ENCODE measurements at places on chromosomes 12 and 14. TPM values are rescaled to one million over a fixed set of nuclear protein-coding genes. Genes with fewer than 3 reads are reported as not detected.

Gene NKX2-1
- not detected for polyA plus RNA-seq

Gene FAM90A1
- 3.1 TPM for polyA plus RNA-seq

Gene C14orf39
- 0.45 TPM for polyA plus RNA-seq

Gene KLRC3
- not detected for polyA plus RNA-seq

Gene SIX4
- 6.4 TPM for polyA plus RNA-seq

Gene FANCM
- 10.8 TPM for polyA plus RNA-seq

Gene FAM186B
- 3.9 TPM for polyA plus RNA-seq

Gene PSMC6
- 153 TPM for polyA plus RNA-seq

Gene HOXC4
- 44.4 TPM for polyA plus RNA-seq

Gene NAA30
- 28.6 TPM for polyA plus RNA-seq

Gene SPIC
- polyA plus RNA-seq, result not detected

Gene GLT1D1
- 1.7 TPM for polyA plus RNA-seq

Gene PLEKHD1
- 6.3 TPM for polyA plus RNA-seq

Gene ENDOU
- 0.26 TPM for polyA plus RNA-seq

Gene PRIMA1
- polyA plus RNA-seq, result 1.4 TPM

Gene CYP46A1
- 5.2 TPM for polyA plus RNA-seq

Gene GPX2
- polyA plus RNA-seq, result 2.2 TPM

- no peak for DNase-seq
Observed at GRCh38 chr14:71240866-71241520, 333.7 kb downstream of the PCNX1 start.

DNA sequence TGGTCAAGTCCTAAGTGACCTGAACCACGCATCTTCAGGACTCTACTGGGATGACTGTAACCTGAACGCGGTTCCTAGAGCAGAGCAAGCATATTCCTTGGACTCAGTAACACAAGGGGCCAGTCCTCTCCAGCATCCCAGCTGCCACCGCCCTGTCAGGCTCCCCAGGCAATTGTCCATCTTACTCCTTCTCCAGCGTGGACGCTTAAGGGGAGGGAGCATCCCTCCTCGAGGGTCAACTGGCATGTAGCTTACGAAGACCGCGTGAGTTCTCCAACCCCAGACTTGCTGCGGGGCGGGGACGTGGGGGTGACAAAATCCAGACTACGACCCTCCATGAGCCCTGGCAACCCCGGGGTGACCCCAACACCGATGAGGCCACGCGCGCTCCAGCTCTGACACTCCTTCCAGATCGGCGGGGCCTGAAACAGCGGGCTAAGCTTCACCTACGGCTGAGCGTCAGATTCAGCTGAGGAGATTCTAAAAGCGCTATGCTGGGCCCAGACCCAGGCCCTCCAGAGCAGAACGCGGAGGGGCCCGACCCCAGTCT, 846 bp upstream of the MTHFD1 start:
- DNase-seq, result peak; percentile 30

DNA sequence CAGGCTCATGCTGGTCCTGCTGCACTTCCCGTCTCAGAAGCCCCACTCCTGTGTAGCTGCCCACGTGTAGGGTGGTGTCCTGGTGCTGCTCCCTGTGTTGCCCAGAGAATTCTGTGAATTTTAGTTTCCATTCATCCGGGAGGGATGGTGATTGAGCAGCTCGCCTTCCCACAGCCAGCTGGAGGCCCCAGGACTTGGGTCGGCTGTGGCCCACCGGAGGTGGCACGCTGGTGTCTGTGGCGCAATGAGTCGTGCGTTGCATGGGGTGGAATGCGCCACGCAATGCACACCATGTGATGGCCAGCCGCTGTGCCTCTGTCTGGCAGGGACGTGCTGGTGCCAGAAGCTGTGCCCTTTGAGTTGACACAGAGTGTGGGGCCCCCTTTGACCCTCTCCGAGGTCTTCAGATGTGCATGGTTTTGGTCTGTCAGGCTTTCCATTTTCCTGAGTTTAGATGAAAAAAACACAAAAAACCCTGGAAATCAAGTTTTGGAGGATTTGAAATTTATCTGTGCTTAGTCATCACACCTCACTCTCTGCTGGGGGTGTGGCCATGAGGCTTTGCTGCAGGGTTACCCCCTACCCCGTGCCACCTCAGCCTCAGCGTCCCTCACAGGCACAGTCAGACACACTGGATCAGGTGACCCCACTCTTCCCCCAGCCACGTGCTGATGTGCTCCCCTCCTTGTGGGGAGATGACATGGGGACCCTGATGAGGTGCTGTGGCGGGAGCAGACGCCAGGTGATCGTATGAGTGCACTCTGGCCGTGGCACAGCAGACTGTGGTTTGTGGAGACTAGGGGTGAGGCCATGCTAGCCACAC, 64.6 kb downstream of the EP400 start:
- DNase-seq, result no peak

- DNase-seq, result no peak
Observed at GRCh38 chr12:20196767-20197166, 171.6 kb upstream of the PDE3A start.

GRCh38 chr12:28507033-28507432, 316.8 kb downstream of the CCDC91 start:
- DNase-seq, result no peak

GRCh38 chr12:20628226-20628787, 66.8 kb upstream of the SLCO1C1 start:
- no peak for DNase-seq

DNA sequence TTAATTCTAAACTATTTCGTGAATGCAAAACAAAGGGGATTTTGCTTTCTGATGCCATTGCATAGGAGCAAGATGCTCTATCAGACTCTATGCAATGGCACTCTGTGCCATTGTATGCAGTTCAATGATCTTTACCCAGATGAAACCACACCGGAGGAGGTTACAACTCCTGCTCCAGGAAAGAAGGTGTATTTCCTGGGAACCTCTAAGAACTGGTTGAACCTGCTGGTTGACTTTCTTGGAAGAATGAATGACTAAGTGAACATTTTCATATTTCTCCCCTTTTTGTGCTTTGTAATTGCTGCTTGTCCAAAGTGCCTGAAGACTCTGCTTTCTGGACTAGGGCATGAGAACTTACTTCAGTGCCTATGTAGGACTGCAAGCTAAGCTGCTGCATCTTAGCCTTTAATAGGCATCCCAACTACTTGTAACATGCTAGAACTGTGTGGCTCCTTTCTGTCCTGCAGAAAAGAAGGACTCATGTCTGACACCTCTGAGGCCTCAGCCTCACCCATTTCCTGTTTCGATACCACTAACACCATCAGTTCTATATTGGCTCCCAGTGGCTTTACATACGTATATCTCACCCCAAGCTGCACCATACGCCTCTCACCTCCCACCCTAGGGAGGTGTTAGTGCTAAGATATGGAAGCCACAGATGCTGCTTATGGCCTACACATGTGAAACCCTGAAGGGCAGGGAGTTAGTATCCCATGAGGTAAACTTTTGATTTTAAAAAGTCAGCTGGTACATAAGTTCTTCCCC, 193.5 kb upstream of the CNOT2 start:
- peak; percentile 23 for DNase-seq

DNA sequence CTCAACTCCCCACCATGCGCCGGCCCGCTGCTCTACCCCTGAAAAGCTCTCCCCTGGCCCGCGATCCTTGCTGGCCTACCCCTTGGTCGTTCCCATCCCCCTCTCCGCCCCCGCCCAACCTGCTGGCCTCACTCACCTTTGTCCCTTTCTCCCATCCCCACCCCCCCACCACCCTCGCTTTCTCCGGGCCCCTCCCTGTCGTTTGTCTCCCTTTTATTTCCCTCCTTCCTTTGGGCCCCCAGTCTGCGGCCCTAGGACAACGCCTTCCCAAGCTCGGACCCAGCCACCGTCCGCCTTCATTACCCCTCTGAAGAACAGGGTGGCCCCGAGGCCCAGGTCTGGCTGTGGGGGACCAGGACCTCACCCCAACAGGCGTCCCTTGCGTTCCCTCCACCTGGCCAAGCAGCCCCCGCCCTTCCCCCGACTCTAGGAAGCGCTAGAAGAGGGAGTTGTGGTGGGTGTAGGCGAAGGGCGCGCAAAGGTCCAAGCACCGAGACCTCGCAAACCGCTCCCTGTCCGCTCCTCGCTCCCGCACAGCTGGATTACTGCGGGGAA, 6.9 kb upstream of the SLC7A7 start:
- no peak for DNase-seq

DNA sequence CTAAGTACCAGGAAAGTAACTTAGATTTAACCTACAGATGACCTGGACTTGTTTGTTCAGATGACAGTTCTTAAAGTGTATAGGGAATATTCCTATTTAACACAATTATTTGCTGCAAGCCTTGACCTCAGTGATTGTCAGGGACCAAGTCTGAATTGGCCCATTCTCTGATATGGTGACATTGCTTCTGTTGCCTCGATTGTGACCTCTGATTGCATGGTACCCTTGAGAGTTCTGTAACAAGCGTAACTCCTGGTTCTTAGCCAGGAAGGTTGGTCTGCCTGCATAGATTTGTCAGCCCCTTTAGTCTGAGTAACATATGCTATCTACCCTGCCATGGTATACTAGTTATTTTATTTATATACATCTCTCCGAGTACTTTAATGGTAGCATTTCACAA, 93.8 kb upstream of the ALX1 start:
- no peak for DNase-seq

DNA sequence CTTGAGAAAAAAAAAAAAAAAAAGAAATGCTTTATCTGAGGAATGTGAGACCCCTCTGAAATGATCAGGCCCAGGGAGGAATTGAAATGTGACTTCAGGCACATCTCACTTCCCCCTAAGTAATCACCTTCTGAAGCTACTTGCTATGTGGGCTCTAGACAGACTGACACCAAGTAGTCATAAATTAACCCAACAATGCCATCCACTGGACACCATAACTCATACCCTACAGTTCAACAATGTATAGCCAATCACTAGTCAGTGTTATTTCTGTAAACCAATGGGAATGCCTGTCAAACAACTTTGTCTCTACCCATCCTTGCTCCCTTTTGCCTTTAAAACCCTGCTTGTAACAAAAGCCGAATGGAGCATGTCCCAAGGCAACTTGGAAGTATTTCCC, 182.7 kb upstream of the TMPO start:
- no peak for DNase-seq

GRCh38 chr12:50655374-50655921, 108.5 kb upstream of the ATF1 start:
- no peak for DNase-seq

- DNase-seq, result no peak
Observed at GRCh38 chr14:57071639-57072038, 197.1 kb downstream of the EXOC5 start.

DNA sequence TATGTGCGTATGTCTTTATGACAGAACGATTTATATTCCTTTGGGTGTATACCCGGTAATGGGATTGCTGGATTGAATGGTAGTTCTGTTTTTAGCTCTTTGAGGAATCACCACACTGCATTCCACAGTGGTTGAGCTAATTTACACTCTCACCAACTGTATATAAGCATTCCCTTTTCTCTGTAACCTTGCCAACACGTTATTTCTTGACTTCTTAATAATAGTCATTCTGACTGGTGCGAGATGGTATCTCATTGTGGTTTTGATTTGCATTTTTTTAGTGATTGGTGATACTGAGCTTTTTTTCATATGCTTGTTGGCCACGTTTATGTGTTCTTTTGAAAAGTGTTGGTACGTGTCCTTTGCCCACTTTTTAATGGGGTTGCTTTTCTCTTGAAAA, 49.7 kb downstream of the FRS2 start:
- DNase-seq, result no peak

GRCh38 chr14:91173221-91173670, 59.4 kb downstream of the DGLUCY start:
- peak; percentile 68 for DNase-seq

DNA sequence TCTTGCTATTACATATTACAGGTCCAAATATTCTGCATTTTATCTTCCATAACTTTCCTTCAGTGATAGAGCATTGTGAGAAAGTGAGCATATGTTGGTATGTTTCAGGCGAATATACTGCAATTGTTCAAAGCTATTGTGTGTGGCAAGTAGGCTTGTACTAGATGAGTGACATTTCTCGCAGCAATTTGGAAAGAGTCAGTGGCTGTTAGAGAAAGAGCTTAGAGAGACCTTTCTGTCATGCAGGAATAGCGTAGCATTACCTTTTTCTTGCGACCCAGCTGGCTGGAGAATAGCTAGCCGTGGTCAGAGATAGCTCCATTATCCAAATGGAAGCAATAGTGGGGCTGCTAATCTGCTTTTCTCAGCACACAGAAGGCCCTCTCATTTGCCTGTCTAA, 678.5 kb upstream of the FOXG1 start:
- no peak for DNase-seq

- peak; percentile 90 for DNase-seq
Observed at GRCh38 chr12:54032627-54033100, at the start of gene HOXC5. Gene HOXC5 (plus strand): TSS chr12:54033050. CDS start chr12:54033123, 73 bp downstream.

- no peak for DNase-seq
Observed at GRCh38 chr14:39722547-39723273, 290.5 kb upstream of the FBXO33 start.

GRCh38 chr12:90859591-90859990, 95.4 kb downstream of the CCER1 start:
- DNase-seq, result peak; percentile 8

DNA sequence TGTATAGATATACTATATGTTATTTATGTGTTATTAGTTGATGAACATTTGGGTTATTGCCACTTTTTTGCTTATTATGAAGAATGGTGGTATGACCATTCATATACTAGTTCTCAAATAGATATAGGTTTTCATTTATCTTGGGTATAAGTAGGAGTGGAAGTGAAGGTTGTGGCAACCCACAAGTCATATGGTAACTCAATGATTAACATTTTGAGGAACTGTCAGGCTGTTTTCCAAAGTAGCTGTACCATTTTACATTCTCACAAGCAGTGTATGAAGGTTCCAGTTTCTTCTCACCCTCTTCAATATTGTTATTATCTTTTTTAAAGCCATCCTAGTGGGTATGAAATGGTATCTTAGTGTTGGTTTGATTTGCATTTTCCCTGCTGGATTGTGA, 19.0 kb upstream of the MSRB3 start:
- no peak for DNase-seq

GRCh38 chr14:23308721-23309445, 2.2 kb downstream of the BCL2L2 start:
- DNase-seq, result no peak
